ENCODE measurements at places on chromosomes 3 and 15.

DNA sequence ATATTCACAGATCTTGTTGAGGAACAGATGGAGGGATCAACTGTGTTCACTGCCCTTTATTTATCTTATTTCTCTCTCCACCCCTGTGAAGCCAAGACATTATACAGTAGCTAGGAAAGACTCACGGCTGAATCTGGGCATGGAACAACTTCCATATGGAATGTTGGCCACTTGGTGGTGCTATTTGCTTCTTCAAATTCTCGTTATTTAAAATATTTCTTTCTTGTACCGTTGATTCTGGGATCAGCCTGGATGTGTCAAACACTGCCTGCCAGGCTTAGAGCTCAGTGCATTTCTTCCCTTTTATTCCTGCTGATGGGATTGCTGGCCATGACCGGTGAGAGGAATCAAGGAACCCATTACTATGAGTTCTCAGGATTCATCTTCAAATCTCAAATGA, 17.5 kb upstream of the GASK1A start:
- DNase-seq = peak; percentile 20

DNA sequence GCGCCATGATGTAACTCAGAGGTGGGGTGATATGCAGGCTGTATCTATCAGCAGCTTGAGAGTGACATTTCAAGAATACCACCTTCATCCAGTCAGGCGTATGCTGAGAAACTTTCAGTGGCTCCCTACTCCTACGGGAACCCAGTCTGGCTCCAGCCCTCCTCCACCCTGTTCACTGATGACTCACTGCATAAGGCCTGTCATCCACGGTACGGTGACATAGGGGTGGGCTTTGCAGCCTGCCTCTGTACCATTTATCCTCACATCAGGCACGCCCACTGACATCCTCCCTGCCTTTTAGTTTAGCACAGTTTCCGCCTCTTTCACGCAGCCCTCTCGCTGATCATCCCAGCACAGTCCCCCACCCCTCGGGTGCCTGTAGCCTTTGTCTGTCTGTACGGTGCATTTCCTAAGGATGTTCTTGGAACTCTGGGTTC, 11.7 kb downstream of the PXYLP1 start:
- no peak for DNase-seq

DNA sequence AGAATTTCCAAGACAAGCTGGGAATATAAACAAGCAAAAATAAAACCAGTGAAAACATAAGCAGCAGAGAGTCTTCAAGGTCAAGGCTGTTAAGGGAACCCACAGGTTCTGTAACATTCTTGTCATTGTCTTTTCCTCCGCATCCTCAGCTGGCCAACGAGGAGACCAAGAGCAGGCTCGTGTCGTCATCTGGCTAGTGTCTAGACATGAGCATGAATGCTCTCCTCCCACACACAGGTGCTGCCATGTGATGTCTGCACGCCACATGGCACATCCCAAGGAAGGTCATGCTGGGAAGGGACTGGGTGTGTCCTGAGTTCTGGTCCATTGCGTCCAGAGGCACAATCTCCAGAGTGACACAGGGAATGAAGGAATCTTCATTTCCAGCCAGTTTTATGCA, 156.2 kb downstream of the POLR2M start:
- no peak for DNase-seq

- DNase-seq = no peak
Observed at GRCh38 chr3:162152636-162153035, 656.0 kb downstream of the OTOL1 start.

DNA sequence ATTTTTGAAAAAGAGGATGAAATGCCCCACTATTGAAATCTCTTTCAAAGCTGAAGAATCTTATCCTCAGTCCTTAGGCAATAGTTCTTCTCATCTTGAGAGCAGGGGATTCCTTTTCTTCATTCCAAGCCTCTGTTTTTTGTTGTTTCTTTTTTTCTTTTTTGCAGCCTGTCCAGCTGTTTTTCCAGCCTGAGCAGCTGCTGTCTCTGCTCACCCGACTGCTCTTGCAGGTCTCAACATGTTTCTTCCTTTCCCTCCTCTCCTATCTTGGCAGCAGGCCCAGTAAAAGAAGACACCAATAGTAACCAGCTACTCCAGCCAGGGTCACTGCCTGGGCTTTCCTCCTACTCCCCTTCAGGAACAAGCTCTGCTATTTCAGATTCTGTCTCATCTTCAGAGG, 23.8 kb downstream of the MEX3B start:
- DNase-seq = no peak

GRCh38 chr3:67614195-67614594, 40.2 kb downstream of the SUCLG2 start:
- no peak for DNase-seq

DNA sequence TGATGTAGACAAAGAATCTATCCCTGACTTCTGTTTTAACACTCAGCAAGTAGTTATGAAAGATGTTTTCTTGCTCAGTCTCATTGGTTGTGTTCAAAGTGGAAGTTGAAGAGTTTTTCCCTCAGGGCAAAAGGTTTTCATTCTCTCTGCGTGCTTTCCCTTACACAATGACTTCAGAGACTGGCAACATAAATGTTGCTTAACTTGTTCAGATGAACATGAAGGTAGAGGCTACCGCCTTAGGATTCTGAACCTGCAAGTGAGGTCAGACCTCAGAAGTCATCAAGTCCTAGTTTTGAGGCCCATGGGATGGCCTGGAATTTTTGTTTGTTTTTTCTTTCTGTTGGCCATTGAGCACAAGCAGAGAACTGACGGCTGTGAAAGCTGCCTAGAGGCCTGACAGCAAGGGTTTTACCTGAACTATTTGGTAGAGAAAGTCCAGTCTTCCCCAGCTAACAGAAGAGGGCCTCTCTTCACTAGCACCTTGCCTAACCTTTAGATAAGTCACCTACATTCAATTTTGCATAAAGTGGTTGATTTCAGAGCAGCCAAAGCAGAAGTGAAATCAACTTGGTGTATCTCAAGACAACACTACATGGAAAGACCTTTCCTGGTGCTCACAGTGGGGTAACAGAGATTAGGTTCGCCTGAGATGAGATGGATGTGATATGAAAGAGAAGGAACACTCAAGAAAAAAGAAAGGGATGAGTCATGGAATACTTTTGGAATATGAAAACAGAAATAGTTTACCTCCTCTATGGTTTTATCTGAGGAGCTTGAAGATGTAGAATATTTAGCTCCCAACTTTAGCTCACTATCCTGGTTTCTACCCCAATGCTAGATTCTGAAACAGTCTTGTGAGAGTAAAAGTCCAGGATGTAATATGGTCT, 53.6 kb upstream of the AP4E1 start:
- DNase-seq = peak; percentile 11

- no peak for DNase-seq
Observed at GRCh38 chr15:77538027-77538451, 94.7 kb downstream of the LINGO1 start.

GRCh38 chr3:31408720-31409119, 124.0 kb upstream of the STT3B start:
- no peak for DNase-seq

DNA sequence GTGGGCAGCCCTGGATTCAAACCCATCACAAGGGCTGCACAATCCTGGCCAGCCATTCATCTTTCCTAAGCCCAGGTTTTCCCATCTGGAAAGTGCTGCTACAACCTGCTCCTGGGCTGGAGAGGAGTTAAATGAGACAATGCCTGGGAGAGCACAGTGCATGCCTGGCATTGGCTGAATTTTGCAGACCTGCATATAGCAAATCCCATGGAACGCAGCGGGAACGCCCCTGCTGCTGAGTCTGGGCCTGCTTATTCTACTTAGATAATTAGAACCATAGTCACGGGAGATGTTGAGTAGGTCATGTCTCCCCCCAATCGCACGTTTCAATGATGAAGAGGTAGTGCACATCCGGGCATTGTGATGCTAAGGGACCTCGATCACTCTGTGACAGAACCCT, 46.6 kb downstream of the ABTB1 start:
- no peak for DNase-seq

DNA sequence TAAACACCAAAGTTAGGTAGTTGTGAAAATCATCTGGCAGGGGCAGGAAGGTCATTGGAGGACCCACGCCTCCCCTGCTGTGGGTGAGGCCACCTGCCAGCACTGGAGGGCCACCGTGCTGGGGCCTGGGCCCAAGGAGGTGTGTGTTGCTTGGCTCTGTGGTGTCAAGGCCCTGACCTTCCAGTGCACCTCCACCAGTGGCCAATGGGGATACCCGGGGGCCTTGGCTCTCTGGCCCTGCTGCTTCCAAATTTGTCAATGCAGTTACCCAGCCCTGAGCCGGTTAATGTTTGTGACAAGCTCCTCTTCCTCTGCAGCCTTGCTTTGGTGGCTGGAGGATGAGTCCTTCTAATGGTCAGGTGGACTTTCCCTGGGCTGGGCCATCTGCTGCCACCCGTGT, 150.2 kb downstream of the KLF13 start:
- no peak for DNase-seq

DNA sequence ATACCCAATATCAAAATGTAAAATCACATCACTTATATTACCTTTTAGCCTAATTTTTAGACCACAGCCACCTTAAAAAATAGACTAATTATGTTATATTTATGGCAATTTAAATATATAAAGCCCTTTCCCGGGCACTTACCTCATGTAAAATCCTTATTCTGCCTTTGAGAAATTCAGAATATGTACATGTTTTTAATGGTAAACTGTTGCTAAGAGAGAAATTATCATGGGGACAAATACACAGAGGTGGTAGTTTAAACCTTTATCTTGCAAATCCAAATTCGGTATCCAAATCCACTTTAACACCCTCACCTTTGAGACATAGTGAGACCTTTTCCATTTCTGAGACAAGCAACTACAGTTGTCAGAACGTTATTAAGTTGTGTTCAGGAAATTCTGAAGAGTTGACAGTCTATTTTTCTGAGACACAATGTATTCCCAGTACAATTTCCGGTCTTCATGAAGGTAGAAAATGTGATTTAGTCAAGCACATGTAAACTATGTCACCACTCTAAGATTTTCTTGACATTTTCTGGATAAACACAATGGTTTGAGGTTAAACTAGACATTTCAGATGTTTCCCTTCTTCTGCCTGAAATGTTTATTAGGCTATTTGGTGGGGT, 10.6 kb upstream of the VGLL3 start:
- no peak for DNase-seq

GRCh38 chr15:99347574-99347973, 96.3 kb downstream of the LRRC28 start:
- no peak for DNase-seq

GRCh38 chr3:72329354-72329753, 518.9 kb downstream of the SHQ1 start:
- DNase-seq = no peak
